ENCODE measurements at places on chromosomes 4 and X.
A peak's percentile ranks its signal among the peaks of the same experiment; 100 is the strongest.

GRCh38 chrX:55783723-55784122, 66.2 kb downstream of the RRAGB start:
- no peak for DNase-seq

DNA sequence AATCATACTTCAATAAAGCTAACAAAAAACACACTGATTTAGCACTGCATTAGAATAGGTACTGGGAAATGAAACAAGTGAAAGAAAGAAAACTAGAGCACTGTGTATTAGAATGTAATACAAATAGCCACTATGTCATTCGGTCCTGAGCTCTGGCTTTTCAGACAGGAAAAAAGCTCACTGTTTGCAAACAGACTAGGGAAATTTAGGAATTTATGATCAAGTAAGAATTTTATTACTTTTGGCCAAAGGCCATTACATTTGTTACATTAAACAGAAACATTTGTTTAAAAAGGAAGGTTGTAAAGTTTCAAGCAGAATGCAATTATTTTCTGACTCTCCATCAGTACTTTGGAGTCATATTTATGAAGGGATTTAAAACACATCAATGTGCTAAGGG, 68.7 kb downstream of the KLHL8 start:
- no peak for DNase-seq

DNA sequence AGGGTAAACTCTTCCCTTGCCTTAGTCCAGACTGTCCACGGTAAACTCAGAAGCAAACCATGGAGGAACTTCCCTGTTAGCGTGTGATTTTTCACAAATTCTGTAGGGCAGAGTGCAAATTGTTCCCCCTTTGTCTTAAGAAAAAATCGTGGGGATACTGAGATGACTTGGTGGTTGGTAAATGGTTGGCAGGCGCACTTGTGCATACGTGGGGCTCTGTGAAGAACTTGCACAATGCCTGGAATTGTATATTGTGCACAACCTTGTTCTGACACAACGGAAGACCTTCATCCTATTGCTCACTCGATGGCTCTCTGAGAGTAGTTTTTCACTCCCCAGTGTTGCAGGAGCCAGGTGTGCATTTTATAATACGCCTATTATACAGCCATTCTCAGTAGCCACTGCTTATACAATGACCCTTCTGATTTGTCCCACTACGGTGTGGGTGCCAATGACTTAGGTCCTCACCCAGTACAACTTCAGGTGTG, 150.0 kb downstream of the SPRY1 start:
- DNase-seq: no peak

- no peak for DNase-seq
Observed at GRCh38 chrX:38868321-38868720, 67.1 kb downstream of the MID1IP1 start.

DNA sequence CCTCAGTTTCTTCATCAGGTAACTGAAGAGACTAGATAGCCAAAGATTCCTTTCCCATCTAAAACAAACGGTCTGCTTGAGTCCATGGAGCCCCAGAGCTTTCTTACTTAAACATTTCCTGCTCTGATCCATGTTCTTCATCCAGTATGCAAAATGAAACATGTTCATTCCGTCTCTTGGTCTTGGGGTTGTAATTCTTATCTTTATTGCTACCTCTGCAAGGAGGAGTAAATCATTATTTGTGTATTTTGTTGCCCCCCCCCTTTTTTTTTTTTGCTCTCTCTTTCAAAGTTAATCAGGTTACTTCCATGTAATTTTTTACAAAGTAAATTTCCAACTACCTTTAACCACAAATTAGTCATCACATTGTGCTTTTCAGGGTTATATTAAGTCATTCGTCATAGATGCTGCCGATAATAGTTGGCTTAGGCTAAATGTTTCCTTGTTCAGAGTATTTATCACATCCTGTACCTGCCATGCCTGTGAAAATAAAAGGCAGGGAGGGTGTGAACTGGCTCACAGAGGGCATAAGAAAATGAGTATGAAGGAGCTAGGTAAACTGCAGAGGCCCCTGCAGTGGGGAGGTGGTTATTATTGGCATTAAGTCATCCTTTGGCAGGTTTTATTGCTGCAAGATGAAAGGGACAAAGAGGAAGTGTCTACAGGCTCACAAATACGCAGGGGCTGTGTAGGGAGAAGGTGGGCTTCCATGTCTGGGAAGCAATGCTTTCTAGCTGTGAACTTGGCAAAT, 76.7 kb upstream of the HS3ST1 start:
- peak; percentile 5 for DNase-seq

Data from activated T-cell treated with anti-CD3 and anti-CD28 coated beads, Interleukin-2, amount 50 U/mL, for 4 hours (primary cell).